ENCODE measurements at places on chromosomes 5 and 9.

DNA sequence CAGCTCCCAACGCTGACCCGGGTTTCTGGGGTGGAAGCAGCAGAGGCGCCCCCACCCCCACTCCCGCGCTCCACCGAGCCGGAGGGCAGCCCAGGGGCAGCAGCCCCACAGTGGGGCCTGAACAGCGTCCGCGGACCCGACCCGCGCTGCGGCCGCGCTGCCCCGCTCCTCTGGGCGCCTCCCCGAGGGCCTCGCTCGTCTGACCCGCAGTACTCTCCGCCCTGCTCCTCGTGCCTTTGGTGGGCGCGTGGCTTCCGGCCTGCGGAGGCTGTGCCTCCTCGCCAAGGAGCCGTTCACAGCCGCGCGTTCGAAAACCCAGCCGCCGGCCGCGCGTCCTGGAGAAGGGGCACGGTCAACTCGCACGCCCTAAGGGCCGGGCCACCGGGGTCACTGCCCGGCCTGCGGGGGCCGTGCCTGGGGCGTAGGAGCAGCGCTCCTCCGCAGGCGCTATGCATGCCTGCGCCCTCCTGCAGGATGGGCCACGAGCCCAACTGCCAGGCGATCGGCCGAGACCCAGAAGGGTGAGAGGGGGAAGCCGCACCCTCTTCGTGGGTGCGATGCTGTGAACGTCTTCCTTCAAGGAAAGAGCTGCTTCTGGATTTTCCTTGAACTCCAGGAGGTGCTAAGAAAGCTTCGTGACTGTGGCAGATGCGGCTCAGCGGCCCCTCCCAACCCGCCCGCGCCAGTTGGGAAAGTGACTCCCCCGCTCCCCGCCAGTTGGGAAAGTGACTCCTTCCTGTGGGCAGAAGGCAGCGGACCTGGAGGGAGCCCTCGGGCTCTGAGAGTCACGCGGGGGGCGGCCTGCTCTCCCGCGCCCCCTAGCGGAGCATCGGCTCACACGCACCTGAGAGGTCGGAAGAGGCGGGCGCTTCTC, 82.7 kb downstream of the HSD17B3 start:
- DNase-seq, result peak; percentile 38

DNA sequence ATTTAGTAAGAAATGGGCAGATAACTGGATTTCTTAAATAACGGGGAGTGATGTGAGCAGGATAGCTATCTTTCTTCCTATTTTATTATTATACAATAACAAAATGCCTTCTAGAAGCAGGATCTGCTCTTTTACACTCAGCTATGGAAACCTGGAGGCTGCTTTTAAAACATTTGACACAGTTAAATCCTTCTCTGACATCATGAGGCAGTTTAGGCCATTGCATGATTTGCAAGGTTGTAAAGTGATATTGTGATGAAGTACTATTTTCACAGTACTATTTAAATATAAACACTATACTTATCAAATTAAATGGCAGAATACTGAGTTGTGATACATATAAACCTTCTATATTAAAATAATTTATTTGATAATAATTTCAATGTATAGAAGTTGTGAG, 93.9 kb downstream of the ZSWIM6 start:
- no peak for DNase-seq

DNA sequence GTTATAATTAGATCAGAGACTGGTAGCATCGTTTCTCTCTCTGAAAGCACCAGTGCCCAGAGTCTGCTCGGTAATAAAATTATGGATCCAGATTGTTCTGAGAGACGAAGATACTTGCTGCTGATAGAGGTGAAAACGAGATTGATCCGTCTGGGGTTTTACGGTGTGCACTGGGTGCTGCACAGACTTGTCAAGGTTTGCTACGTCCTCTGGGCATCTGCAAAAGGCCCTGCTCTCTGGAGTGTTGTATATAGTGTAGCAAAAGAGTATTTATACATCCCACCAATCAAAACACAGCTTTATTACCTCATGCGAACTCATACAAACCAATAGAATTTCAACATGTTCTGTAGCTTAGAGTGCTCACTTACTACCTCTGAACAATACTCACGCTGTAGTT, 219.3 kb downstream of the PBX3 start:
- no peak for DNase-seq

GRCh38 chr5:179802207-179802883, 4.3 kb downstream of the MGAT4B start:
- no peak for DNase-seq

- no peak for DNase-seq
Observed at GRCh38 chr5:167947306-167947705, 344.1 kb upstream of the WWC1 start.

DNA sequence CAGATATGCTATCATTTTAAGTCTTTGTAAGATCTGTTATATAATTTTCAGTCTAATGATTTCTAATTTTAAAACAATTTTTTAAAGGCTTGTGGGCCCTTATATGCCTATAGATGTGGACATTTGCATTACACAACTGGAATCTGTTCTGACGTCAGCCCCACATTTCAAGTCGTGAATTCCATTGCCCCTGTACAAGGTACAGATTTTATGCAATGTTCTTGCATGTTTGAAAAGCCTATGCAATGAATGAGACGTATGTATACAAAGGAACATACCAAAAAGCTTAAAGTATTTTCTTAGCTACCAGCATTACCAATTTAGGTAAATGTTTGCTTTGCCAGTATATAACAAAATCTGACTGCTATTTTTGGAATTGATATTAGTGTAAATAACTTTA, 77.2 kb downstream of the ITGA1 start:
- no peak for DNase-seq

DNA sequence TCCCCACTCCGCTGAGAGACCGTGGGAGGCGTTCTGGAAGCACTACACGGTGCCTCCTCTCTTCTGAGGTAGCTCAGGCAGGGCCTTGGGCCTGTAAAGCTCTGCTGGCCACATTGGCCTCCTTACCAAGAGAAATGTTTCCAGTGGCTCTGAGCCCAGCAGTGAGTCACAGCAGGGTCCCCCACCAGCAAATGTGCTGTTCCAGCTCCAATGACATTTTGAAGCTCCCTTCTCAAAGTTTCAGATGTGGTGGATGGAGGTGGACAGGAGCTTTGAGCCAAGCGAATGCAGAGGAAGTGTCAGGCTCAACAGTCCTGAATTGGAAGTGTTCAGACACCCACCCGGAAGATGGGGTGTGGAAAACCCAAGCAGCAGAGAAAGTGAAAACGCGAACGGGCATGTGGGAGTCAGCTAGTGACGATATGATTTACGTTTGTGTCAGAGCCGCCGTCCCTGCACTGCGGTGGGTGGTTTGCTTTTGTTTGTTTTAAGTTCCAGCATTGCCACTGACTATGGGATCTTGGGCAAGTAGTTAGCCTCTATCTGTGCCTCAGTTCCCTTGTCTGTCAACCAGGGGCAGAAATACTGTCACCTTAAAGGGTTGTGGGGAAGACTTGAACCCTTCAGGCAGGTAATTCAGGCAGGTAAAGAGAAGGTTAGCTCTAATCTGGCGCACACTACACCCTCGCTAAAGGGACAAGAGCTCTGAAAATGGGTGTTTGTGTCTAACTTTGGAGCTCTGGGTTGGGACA, 38.2 kb downstream of the C5orf15 start:
- peak; percentile 59 for DNase-seq

GRCh38 chr9:19445452-19445851, 36.6 kb downstream of the ACER2 start:
- no peak for DNase-seq

GRCh38 chr5:157930710-157931109, 71.8 kb upstream of the CLINT1 start:
- no peak for DNase-seq

DNA sequence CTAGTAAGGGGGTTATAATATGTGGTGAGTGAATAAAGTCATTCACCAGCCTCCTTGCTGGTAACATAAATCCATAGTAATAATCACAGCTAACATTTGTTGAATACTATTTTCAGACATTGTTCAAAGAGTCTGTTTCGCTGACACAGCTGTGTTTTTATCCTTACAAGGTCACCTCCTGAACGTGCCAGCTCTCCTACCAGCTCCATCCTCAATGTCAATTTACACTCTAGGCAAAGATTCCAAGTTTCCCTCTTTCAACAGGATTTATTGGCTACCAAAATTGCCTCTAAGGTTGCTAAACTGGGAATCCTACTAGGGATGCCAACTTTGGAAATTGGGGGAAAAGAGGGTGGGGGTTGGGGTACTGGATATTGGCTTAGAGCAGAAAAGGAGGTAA, 30.7 kb upstream of the SMC5 start:
- DNase-seq, result no peak

- DNase-seq, result no peak
Observed at GRCh38 chr9:111965566-111966019, 69.0 kb downstream of the UGCG start.

DNA sequence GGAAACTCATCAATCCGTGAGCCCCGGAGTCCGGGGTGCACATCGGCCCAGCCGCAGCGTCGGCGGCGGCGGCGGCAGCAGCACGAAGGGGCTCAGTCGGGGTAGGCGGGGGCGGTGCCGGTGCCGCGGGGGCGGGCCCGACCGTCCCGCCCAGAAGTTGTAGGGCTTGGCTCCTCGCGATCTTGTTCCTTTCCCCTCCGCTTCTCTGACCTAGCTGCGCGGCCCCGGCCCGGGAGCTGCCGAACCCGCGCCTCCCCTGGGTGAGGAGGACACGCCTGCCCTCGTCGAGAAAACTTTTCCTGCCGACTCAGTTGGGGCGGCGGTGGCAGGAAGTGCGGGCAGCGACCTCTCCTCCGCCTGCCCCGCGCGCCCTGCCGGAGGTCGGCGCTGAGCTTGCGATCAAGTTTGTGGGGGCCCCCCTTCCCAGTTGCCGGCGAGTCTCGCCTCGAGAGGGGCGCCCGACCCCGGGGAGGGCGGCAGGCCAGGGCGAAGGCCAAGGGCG, at the start of gene MAN2A1:
Gene MAN2A1, plus strand, starts transcription at position 188 of the 502 bp plus-strand sequence. CDS start 491 bp downstream, outside the sequence.
- peak; percentile 82 for DNase-seq

DNA sequence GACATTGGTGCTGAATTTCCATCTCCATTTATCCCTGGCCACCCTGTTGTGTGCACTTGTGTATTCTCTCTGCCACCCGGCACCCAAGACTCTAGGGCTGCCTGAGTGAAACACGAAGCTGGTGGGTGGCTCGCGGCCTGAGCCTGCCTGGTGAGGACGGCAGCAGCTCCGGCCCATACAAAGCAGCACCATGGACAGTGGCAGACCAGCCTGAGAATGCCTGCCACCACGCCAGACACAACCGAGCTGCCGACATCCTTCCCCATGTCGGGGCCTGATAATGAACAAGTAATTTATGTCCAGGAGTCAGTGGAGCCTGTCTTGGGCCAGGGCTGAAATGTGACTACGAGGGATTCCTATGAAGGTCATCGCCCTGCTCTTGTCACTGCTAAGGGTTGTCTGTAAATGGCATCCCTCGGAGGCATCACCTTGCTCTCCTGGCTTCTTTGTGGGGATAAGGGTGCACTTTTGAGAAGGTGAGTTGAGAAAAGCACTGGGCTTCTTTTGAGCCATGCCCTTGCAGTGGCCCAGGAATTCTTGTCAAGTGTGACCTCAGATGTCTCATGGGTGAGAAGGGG, 175.7 kb downstream of the MELK start:
- no peak for DNase-seq

- no peak for DNase-seq
Observed at GRCh38 chr5:33507426-33507825, 66.7 kb downstream of the TARS1 start.

DNA sequence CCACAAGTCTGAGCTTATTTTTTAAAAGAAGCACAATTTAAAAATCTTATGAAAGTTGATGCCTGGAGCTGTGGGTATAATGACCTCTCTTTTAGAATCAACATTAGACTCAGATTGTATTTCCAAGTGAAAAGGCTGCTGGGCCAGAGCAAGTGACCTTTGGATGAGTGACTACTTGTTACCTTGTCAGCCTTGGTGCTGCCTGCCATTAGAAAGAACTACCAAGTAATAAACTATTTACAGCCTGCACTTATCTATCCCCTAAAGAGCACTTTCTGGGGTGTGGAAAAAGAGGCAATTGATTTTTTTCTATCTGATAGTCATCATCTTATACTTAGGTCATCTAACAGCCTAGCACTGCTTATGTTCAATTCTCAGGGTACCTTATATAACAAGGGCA, 134.9 kb upstream of the FBXL17 start:
- no peak for DNase-seq

GRCh38 chr5:131939690-131940345, 5.6 kb downstream of the MEIKIN start:
- no peak for DNase-seq

DNA sequence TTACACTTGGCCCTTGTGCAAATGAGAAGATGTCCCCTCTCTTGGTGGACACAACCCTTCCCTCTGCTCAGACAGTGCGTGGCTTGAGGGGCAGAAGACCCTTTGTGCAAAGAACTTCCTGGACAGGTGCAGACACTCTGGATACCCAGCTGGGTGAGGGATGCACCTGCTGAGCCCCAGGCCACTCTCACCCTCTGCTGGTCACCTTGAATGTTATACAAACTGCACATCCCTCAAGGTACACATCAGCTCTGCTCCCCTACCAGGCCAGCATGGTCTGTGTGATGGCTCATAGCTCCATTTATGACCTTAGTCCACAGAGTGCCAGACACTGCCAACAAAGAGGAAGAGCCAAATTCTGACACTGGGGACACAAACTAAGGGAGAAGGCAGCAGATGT, 3.1 kb upstream of the DIRAS2 start:
- DNase-seq, result no peak

DNA sequence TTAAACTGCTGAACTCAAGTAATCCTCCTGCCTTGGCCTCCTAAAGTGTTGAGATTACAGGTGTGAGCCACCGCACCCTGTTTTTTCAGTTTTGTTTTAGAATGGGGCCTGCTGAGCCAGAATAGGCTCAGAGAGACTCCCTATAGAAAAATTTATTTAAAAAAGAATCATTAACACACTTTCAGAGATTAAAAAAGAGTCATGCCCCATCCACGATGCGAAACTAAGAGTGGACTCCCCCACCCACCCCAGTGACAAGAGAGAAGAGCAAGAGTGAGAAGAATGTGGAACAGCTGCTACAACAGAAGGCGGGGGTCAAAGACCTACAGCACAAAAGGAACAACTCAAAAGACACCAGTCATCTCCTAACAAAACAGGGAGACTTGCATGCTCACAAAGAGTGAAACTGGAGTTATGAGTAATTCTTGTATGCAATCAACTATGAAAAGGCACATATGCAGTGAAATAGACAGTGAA, 47.2 kb downstream of the GLDC start:
- no peak for DNase-seq

DNA sequence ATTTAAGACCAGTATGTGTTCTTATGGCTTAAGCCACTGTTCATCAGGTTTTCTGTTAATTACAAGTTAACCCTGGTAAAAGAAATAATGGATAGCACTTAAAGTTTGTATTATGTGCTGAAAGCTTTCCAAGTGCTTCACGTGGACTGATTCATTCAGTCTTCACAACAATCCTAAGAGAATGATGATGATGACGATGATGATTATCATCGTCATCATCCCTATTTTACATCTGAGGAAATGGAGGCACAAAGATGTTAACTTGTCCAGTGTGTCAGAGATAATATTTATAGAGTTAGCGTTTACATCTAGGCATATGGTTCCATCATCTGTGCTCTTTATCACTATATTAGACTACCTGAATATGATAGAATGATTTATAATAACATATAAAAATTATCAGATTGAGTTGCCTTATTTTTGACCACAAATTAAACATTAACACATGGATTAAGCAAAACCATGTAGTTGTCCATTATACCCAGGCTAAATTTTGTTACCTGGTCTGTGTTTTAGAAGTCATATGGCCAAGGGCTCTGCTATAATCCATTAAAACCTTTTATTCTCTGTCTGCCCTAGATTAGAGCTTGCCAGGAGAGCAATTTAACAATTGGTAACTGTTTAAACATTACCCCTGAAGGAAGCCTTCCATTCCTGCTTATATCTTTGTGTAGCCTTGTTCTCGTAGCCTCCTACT, 102.3 kb upstream of the MAP3K1 start:
- no peak for DNase-seq

GRCh38 chr9:113255438-113255837, 19.9 kb downstream of the CDC26 start:
- no peak for DNase-seq

- no peak for DNase-seq
Observed at GRCh38 chr5:20041326-20042274, 53.6 kb upstream of the CDH18 start.

Measured in activated CD4-positive, alpha-beta T cell treated with anti-CD3 and anti-CD28 coated beads for 4 hours (primary cell).